ENCODE measurements at places on chromosomes 6 and 20.

DNA sequence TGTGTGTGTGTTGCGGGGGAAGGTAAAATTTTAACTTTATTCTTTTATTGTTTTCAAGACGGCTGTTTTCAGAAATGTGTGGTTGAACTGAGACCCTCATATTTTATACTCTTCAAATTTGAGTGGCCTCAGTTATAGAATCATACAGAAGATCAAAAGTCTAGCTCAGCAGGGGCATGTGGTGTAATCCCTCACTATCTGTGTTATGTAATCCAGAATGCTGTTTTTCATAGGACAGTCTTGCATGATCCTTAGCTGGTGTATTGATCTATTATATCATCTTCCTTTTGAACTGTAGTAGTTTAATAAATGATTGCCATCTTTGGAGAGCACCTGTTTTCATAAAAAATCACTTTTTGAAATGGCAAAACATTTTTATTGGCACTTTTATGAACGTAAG is 1.4 kb downstream of the PLCB4 start:
- DNase-seq: no peak

- no peak for DNase-seq
Observed at GRCh38 chr6:75824160-75824559, 75.1 kb downstream of the MYO6 start.

- DNase-seq: no peak
Observed at GRCh38 chr6:142071981-142072380, 60.7 kb upstream of the GJE1 start.

GRCh38 chr6:32796848-32797776 is 19.7 kb downstream of the HLA-DOB start:
- peak; percentile 89 for DNase-seq

GRCh38 chr6:119196715-119197114 is 118.3 kb upstream of the FAM184A start:
- no peak for DNase-seq

DNA sequence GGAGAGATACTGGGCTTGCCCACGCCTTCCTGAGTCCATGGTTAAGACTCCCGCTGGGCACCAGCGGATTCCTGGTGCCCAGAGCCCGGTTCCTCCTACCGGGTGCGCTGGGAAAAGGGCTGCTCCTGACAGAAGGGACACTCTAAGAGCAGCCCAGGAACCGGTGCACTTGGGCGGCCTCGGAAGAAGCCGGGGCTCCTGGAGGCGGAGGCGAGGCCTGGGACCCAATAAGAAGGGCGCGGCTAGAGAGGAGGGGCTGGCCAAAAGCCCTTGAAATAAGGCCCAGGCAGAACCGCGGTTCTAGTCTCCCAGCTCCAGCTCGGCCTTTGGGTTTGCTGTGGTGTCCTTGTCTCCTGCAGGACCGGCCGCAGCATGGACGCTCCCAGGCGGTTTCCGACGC is at the start of gene KHDC3L:
KHDC3L (plus strand) TSS at position 301 of the 400 bp plus-strand sequence; CDS start at position 373, 72 bp downstream.
- no peak for DNase-seq

- no peak for DNase-seq
Observed at GRCh38 chr6:70411542-70412251, 1.6 kb upstream of the FAM135A start.

DNA sequence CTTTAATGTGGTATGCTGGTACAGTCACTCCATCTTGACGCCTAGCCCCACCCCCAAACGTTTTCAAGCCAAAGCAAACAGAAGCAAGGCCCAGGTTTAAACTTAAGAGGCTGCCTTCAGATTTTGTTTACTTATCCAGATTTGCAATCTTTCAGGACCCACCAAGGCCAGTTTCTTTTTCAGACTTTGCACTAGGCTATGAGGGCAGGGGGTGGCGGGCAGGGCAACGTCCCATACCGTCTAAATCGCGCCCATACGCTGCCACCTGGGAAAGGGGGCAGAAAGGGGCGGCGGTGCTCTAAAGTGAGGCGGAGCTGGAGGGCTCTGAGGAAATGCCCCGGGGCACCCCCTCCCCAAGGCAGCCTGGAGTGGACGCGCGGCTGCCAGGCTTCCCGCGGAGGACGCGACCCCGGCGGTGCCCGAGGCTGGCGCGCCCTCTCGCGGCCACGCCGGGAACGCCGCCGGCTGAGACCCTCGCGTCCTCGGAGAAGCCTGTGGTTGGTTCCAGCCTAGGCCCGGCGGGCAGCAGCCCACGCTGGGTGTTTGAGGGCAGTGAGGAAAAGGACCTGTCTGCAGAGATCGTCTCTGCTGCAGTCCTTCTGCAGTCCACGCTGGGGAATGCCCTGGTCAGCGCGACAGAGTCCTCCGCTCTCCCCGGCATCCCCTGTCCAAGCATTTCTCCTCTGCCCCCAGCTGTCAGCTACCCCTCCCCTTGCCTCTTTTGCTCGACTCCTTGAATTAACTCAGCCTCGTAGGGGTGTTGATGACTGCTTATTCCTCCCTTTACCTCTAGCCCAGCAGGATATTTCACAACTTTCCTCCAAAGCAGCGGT is 129.2 kb upstream of the PRND start:
- peak; percentile 83 for DNase-seq

- DNase-seq: no peak
Observed at GRCh38 chr20:31948008-31948407, 3.8 kb downstream of the PDRG1 start.

- no peak for DNase-seq
Observed at GRCh38 chr20:8073024-8073832, 53.7 kb upstream of the TMX4 start.

DNA sequence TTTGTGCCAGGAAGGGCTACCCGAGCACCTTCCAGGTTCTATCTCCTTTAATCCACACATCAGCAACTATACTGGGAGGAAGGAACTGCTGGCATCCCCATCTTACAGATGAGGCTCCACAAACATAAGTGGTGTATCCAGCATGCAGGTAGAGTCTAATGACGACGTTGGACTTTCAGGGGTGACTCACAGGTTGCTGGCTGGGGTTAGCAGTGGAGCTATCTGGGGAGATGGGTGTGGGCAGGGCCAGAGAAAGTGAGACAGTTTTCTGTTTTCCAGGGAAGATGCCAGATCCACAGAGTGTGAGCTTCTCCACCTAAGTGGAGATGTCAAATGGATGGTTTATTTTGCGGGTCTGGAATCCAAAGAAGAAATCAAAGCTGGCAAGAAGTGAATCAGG is 31.8 kb downstream of the CDH22 start:
- DNase-seq: no peak

DNA sequence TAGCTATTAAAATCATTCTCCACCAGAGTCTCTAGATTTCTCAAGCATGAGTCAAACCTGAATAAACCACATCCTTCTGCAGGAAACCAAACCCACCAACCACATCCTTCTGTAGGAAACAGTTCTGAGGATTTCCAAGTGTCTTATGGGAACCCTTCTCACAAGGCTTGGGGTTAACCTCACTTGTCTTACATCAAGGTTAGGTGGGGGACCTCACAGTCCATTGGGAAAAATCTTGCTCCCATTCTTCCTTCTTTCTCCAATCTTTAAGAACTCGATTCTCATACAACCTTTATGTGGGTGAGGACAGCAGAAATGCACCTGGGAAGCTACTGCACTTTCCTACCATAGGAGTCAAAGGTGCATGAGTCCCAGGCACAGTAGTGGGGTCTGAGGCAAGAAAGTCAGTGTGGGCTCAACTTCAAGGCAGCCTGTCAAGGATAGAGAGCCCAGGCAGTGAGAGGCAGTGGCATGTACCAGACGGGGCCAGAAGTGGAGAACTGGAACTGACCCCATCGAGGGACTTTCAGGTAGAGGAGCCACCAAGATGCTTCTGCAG is 114.5 kb downstream of the SLC22A3 start:
- no peak for DNase-seq

DNA sequence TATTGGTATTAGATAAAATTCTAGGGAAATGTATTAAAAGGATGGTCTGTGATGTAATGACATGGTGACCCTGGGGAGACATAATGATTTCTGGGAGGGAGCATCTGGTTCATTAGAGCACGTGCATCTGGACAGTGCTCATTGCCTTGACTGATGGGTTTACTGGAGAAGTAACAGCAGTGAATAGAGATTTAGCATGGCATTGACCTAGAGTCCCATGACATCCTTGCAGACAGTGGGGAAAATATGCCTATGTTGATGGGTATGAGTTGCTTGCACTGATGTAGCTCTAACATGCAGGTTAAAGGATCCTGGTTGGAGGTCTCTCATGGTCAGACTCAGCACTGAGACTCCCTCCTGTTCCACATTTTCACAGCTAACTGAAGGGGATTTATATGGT is 164.1 kb upstream of the OLIG3 start:
- DNase-seq: no peak

- no peak for DNase-seq
Observed at GRCh38 chr6:159983641-159984080, 14.8 kb downstream of the IGF2R start.

DNA sequence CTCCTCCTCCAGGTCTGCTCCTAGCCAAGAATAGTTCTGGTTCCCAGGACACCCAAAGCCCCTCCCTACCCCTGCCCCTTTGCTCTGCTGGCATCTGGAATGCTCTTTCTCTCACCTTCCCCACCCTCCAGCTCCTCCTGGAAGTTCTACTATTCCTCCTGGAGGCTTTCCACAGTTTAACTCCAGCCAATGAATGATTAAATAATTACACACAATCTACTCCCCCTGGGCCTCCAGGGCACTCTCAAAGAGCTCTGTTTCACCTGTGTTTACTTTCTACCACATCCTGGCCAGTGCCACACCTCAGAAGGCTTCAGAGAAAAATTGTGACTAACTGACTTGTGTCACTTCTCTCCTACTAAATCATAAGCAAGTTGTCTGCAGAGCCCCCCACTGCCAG is 36.2 kb downstream of the GCM1 start:
- DNase-seq: no peak

DNA sequence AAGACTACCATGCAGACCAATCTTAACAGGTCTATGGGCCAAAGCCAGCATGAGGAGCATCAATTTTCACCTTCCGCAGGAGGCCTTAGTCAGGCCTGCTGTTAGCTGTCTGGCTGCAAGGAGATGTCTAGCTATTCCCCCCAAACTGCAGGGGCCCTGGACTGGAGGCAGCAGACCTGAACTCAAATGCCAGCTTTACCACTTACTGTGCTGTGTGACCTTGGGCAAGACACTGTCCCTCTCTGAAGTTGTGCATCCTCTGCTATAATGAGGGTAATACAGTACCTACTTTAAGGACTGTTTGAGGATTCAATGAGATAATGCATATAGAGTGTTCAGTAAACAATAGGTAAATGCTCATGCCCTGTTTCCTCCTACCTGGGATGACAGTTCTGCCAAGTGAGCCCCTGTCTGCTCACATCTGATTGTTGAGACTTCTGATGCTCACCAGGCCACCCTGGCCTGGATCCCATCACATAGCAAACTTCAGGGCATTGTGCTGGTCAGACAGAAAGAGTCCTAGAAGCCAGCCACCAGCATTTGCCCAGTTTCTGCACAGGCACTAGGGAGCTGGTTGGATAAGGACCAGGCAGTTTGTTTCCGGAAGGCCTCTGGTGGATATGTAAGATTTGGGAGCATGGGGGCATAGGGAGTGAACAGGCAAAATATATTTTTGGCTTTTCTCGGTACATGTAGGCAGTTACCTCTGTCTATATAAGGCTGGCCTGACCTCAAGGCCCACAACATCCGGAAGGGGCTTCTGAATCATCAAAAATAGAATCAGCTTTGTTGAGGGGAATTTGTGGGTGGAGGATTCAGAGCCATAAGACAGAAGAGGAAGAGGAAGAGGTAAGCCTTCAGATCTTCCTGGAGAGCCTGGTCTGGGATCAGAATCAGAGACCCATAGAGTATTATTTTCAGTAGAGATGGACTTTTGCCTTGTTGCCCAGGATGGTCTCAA is 2.3 kb upstream of the OCSTAMP start:
- no peak for DNase-seq

DNA sequence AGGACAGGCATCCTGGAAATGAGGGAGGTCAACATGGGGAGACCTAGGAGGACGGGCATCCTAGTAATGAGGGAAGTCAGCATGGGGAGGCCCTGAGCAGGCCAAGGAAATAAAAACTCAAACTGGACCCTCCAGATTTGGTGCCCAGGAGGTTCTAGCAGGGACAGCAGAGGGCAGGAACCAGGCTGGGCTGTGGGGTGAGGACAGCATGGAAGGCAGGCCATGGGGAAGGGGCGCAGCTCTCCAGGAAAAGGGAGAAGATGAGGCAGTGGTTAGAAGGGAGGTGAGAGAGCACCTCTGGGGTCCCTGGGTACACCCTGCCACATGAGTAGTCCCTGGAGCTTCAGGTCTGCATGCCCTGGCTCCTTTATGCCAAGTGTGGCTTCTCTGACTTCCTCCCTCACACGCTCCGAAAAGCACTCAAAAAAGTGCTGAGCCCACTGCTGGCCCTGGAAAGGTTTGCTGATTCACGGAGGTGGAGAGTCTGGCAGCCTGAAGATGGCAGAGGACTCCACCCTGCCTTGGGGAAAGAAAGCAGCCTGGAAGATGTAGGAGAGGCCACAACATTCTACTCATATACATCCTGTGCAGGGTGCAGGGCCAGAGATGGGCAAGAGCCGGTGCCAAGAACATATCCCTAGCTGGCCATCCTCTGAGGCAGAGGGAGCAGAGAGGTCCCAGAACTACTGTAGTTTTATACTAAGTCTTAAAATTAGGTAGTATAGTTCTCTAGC is 154.9 kb downstream of the MRPL14 start:
- DNase-seq: no peak

All from nephron progenitor cell (in vitro differentiated cells).